NCI-H1092 treated with DMSO at 0.1 percent for 48 hours (cell line): ENCODE measurements at places on chromosomes 1 and 21.
A peak's percentile ranks its signal among the peaks of the same experiment; 100 is the strongest.

GRCh38 chr21:42002421-42002958 lies 7.7 kb downstream of the ZBTB21 start:
- no peak for DNase-seq

- no peak for DNase-seq
Measured at GRCh38 chr1:205858141-205858961, 8.4 kb upstream of the PM20D1 start.

DNA sequence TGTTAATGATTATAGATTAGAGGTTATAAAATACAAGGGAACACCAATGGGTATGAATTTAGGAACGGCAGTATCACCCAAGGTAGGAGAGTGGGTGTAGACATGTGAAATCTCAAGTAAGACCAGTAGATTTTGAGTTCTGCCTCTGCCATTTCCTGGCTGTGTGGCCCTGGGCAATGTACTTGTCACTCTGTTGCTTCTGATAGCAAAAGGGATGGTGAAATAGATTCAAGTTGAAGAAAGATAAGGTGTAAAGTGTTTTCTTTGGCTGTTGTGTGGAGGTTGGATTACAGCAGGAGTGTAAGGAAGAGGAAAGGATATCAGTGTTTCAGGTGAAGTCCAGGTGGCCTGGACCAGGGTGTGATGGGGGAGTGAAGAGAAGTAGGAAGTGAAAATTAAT lies 64.3 kb downstream of the ADSS2 start:
- no peak for DNase-seq

DNA sequence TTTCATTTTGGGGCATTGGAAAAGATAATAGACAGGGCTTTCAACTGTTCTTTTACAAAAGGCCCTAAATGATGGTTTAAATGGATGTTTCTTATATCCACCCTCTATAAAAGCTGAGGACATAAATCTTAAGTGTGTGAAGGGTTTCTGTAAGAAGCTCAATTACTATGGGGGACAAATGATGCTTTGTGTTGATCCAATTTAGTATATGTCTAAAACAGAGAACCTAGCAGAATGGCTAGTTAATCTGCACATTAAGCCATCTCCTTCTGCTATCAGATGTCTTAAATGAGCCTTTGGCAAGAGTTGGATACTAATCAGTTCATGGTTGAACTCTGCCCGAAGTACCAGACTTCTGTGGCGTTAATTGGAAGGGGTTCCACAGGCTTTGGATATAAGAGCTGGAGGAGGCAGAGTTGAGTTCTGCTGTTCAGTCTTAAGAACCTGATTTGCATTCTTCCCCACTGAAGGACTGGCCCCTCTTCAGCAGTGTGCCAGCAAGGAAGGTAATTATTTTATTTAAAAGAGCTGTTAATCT lies 43.1 kb downstream of the PTGFRN start:
- no peak for DNase-seq

- DNase-seq: peak; percentile 46
Measured at GRCh38 chr1:46554597-46555381, 3.3 kb upstream of the KNCN start.

GRCh38 chr1:53763911-53764310 lies 24.9 kb upstream of the GLIS1 start:
- DNase-seq: no peak

- DNase-seq: no peak
Measured at GRCh38 chr1:105632342-105633196, 1423.9 kb upstream of the PRMT6 start.

- no peak for DNase-seq
Measured at GRCh38 chr1:197783510-197783948, 8.2 kb upstream of the DENND1B start.

- DNase-seq: no peak
Measured at GRCh38 chr21:44823179-44823660, 5.4 kb upstream of the SUMO3 start.

GRCh38 chr1:186763107-186763506 lies 65.6 kb upstream of the PLA2G4A start:
- DNase-seq: no peak

DNA sequence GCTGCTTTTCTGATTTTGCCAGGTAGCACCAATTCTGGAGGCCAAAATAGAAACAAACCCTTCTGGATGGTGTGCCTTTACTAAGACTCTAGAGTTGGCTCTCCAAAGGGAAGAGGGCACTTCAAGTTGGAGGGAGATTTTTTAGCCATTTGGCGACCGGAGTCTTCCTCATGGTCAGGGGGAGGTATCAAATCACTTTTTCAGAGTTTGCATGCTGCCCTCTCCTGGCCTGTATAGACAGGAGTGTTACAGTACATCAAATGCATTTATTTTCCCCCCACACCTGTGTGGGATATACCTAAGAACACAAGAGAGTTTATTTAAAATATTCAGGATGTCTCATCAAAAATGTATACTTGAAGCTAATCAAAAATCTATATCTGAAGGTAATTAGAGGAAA lies 3.2 kb downstream of the GREM2 start:
- peak; percentile 19 for DNase-seq

DNA sequence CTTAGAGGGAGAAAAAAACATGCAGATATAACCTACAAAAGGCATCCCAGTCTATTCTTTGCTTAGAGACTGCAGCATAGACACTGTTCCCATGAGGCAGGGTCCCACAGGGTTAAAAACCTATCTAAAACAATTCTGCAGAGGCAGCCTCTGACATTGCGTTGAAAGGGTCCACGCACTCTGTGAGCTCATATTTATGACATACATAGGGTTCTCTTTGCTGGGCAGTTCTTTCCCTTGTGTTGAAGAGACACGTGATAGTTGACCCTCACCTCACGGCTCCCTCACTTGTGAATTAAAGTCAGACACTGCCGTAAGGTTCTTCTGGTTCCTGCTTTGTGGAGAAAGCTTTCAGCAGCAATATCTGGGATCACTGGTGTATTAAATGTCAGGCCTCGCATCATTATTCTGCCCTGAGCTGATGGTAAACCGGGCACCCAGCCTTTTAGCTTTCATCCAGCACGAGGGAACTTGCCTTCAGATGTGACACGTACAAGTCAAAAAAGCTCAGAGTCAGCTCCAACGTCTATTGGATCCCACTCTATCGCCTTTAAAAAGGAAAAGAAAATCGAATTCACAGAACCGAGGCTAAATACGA lies 52.8 kb upstream of the HNRNPU start:
- no peak for DNase-seq

- DNase-seq: no peak
Measured at GRCh38 chr1:3355089-3355488, 99.4 kb upstream of the ARHGEF16 start.

DNA sequence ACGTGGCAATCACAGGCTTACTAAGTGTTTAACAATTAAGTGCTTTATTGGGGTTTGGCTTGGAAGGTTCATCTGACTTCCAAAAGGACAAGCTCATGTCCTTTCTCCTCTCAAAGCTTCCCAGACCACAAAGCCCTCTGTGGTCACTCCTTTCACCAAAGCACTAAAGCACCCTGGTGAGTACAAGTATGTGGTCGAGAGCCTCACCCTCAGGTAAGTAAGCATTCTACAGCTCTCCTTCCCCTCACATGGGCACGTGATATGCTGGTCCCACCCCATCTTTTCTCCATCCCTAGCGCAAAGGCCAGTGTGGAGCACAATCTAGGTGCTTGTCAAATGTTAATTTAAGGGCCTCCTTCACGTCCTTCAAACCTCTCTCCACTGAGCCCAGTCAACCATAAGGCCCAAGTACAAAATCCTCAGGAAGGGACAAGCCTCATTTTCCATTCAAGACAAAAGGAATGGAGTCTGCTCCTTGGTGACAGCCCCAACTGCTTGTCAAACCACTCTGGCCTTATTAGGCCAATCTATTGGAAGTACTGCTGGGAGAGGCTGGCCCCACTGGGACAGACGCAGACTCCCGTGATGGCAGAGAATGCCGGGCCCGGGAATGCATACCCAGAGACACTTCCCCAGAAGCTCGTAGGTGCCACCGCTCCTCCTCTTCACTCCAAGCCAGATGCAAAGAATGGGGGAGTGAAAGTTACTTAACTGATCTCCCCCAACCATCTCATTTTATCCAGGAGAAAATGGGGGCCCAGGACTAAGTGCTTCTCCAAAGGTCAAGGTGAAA lies 7.8 kb downstream of the STMN1 start:
- no peak for DNase-seq

GRCh38 chr1:37123276-37124115 lies 89.2 kb upstream of the GRIK3 start:
- no peak for DNase-seq

DNA sequence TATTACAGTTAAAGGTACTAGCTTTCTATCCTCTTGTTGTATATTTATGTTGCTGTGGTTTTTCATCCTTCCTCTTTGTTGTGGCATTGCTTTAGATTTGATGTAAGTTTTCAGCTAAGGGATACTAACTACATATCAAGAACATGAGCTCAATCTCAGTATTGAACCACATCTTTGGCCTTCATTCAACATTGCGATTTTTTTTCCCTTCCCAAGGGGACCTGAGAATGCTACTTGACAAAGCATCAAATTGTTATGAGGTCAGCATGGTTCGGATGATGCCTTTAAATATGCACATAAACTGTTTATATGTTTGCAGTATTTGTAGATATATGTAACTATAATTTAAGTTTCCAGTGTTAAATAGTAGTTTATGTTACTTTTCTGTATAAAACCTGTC lies 31.7 kb upstream of the GPR88 start:
- no peak for DNase-seq

GRCh38 chr1:20192364-20192763 lies 6.0 kb upstream of the PLA2G2C start:
- DNase-seq: no peak

DNA sequence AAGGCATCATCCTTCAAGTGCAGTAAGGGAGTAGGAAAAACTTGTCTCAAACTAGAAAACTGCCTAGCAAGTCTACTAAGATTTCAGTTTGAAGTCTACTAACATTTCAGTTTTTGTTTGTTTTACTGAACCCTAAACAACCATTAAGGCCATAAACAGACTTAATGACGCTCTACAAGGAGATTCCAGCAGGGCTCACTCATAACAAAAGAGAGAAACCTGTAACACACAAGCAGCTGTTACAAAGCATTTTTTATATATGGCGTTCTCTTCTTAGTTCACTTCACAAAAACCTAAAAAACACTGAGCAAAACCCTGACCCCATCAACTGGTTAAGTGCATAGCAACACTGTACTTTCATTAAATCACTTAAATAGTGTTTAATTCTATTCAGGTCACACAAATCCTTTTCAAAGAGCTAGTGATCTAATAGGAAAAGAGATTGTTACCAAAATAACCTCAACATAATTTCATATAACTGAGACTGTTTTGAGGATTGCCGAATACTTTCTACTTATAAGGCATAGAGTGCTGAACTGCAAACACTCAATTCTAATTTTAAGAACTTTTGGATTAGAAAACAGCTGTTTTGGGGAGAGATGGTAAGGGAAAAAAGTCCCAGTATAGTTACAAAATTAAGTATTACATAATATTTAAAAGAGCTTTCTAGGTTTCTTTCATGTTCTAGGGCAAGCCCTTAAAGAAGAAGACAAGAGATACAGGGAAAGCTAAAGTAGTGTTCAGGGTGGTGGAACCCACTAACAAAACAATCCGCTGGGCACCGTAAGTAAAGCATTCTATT lies 1.4 kb downstream of the B3GALNT2 start:
- DNase-seq: peak; percentile 55

DNA sequence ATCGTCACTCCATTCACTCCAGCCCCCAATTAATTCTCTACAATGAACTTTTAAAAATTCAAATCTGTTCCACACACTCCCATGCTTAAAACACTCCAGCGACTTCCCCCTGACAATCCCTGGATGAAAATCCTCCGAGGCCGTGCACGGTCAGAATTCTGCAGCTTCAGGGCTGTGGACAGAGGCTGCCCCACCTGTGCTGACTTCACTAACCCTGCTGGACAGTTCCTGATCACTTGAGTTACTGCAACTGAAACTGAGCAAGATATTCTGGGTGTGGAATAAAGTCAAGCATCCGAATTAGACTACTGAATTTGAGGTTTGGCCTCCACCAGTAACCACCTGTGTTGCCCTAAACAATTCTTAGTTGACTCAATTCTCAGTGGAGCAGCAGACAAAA lies 1.0 kb upstream of the JAK1 start:
- DNase-seq: no peak

DNA sequence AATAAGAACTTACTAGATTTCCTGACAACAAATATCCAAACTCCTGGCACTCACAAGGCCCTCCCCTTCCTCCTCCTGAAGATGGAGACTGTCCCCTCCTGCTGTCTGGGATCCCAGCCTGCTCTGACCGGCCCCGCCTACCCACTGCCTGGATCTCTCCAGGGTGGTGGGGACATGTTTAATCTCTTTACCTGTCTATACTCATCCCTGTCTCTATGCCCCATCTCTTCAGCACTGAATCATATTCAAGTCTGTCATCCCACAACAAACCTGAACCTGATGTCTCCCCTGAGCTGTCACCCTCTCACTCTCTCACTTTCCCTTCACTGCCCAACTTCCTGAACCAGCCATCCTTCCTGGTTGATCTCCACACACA lies 22.1 kb downstream of the MATN1 start:
- DNase-seq: no peak

GRCh38 chr1:109948285-109948630 lies 36.3 kb upstream of the AHCYL1 start:
- no peak for DNase-seq

DNA sequence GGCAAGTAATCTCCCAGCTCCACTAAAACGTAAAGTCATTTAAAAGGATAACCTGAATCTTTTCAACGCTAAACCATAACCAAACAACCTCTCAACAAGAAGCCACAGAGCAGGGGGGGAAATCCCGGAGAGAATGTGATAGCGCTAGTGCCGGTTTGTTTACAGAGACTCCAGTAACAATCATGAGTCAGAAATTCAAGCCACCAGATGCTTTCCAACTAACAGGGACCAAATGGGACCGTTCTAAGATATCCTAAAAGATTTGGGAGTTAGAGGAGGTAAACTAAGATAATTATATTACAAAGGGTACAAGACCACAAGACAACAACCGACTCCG lies 825 bp downstream of the DCAF8 start:
- peak; percentile 78 for DNase-seq

GRCh38 chr1:58660105-58660504 lies 39.8 kb downstream of the MYSM1 start:
- no peak for DNase-seq

DNA sequence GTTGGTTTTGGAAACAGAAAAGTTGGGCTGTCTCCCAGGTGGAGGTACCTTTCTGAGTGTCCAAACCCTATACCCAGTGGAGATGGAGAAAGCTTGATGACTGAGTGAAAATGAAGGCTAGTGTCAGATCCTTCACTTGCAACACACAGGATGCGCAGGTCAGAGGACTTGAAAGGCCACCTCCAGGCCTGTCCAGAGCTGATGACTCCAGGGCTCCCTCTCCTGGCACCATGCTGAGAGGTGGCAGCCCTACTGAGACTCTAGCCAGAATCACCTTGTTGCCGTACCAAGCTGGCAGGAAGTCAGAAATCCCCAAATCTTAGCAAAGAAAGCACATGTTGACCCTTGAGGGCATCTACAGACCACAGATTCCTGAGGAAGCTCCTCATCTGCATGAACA lies 16.4 kb downstream of the KNCN start:
- DNase-seq: peak; percentile 2

DNA sequence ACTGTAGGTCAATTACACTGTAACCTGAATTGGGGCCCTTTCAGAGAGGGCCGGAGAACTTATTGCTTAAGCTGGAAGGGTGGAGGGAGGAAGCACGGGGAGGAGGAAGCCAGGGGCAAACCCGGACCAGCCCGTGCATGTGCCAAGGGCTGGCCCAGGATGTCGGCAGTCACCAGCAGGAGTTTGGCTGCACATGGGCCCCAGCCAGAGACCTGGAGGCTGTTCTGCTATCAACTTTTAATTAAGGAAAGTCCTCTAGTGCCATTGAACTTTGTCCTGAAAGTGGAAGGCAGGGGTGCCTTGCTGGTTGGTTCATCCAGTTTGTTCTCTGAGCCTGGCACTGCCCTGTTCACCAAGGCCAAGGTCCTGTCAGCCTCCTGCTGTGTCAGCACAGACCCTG lies 200.8 kb upstream of the VAMP3 start:
- DNase-seq: no peak

- DNase-seq: no peak
Measured at GRCh38 chr1:45065083-45065482, 53.0 kb downstream of the UROD start.
